A549 treated with RU486 at 1 μM for 4 hours (cell line): ENCODE measurements at places on chromosomes 7 and 10. TPM values are rescaled to one million over a fixed set of nuclear protein-coding genes. Genes with fewer than 3 reads are reported as not detected.

Gene ACBD5
- 21.8 to 34.4 TPM (median 29.2 TPM) in 5 replicates for total RNA-seq

Gene NRAP
- not detected in 5 replicates for total RNA-seq

Gene ELN
- 0.08 to 0.10 TPM (median 0.09 TPM) in 4 of 5 replicates, not detected in the other for total RNA-seq

Gene PNLIP
- not detected in 5 replicates for total RNA-seq

Gene ANKRD30A
- 0.29 to 1.1 TPM (median 0.88 TPM) in 5 replicates for total RNA-seq

Gene RAB19
- total RNA-seq, result not detected in 5 replicates
